Astrocyte (in vitro differentiated cells and primary cell): ENCODE measurements at places on chromosomes 3 and 15. TPM values are rescaled to one million over a fixed set of nuclear protein-coding genes. Genes with fewer than 3 reads are reported as not detected.

Gene MEIS2
- 30.9 and 35.6 TPM in 2 replicates for total RNA-seq

Gene SLTM
- 52.4 and 68.2 TPM in 2 replicates for total RNA-seq

Gene LSAMP
- 16.0 and 16.4 TPM in 2 replicates for total RNA-seq

Gene ADAMTS9
- 7.5 and 8.3 TPM in 2 replicates for total RNA-seq

Gene CD200R1
- 0.39 and 0.67 TPM in 2 replicates for total RNA-seq

DNA sequence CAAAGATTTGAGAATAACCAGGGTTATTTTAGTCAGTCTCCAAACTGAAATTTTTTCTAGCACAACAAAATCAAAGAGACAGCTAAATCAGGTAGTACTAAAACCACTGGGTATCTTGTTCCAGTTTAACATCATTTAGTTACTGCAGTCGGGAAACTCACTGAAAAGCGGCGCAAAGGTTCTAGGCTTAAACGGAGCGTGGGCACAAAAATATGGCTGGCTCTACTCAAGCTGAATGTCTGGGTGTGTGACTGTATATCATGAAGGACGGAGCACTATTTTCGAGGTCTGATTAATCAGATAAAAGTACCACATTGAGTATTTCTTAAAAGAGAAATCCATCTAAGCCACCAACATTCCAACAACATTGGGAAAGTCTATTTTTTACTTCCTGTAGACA, 152.1 kb downstream of the TBL1XR1 start:
- H3K4me1 ChIP-seq = no peaks in the 10 kb centered on the region
- H3K27me3 ChIP-seq = no peaks in the 10 kb centered on the region
- no peak for DNase-seq
- no peak overlapping the region for H3K27ac ChIP-seq
- H3K36me3 ChIP-seq = peaks cover 50% of the 10 kb centered on the region
- H3K4me3 ChIP-seq = no peak overlapping the region

DNA sequence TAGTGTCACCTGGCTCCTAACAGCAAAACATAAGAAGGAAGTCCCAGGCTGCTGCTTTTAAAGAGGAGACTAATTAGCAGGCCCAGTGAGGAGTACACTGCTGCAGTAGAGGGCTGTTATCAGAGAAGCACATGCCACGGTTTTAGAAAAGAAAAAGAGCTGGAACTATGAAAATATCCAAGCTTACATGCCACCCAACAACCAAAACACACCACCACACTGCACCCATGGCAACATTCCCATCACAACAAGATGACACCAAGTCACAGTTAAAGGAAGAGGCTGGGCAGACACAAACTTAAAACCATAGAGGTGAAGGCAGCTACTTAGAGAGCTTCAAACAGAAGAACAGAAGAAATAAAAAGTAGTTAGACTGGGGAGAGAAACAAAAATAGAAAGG, 37.0 kb downstream of the NPTN start:
- peaks cover 11% of the 10 kb centered on the region for H3K4me1 ChIP-seq
- no peak overlapping the region for H3K4me3 ChIP-seq
- no peak overlapping the region for H3K27ac ChIP-seq
- peak; percentile 6 for DNase-seq

DNA sequence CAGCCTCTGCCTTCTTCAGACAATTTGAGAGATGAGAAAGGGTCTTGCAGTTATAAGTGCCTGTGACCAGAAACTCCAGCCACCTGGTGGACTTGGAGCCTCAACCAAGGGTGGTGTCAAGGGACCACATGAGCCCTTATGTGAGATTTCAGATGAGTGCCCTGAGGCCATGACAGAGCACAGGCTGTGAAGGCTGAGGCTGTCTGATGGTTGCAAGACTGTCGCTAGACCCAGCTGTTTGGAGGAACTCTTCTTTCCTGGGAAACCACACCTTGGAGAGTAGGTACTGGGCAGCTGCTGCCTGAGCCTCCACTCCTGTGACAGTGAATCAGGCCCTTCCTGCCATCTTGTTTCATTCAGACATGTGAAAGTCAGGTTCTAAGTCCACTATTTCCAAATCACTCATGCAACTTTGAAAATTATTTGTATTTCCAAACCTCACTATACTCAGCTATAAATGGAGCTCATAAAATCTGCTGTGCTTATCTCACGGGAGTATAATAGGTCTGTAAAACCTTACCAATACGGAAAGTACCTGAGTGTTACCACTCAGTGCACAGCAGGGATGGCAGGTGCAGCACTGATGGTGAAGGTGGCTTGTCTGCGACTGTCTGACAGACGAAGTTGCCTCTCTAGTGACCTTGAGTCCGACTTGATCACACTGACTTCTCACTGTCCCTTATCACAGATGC, 99.4 kb downstream of the RPL39L start:
- H3K4me3 ChIP-seq = no peak overlapping the region
- no peaks in the 10 kb centered on the region for H3K27me3 ChIP-seq
- DNase-seq = no peak
- peaks cover 9% of the 10 kb centered on the region for H3K4me1 ChIP-seq
- no peak overlapping the region for H3K27ac ChIP-seq
- H3K36me3 ChIP-seq = no peaks in the 10 kb centered on the region

- H3K4me1 ChIP-seq = no peaks in the 10 kb centered on the region
- peaks cover 2% of the 10 kb centered on the region for H3K27me3 ChIP-seq
- no peak overlapping the region for H3K4me3 ChIP-seq
- no peak for DNase-seq
- H3K36me3 ChIP-seq = no peaks in the 10 kb centered on the region
- no peak overlapping the region for H3K27ac ChIP-seq
These were observed 21.8 kb upstream of the IL16 start for GRCh38 chr15:81174792-81175327.

DNA sequence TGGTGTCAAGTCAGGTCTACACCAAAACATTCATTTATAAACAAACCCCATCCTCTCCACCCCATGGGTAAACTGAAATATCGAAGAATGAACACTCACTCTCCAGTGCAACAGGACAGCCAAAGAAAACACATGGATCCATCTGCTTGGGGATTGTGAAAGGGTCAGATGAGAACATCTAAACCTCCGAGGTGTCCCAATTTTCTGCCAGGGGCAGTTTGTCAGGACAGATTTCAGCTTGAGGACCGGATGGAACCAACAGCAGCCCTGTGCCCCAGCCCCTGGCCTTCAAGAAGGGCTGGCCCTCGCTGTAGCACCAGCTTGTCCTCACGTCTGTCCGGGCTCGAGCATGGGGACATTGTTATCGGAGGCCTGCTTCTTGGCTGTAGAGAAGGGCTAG, 45.5 kb downstream of the PCSK6 start:
- H3K27me3 ChIP-seq = peaks cover 2% of the 10 kb centered on the region
- no peak for DNase-seq
- H3K27ac ChIP-seq = no peak overlapping the region
- H3K36me3 ChIP-seq = no peaks in the 10 kb centered on the region
- H3K4me1 ChIP-seq = peaks cover 7% of the 10 kb centered on the region

DNA sequence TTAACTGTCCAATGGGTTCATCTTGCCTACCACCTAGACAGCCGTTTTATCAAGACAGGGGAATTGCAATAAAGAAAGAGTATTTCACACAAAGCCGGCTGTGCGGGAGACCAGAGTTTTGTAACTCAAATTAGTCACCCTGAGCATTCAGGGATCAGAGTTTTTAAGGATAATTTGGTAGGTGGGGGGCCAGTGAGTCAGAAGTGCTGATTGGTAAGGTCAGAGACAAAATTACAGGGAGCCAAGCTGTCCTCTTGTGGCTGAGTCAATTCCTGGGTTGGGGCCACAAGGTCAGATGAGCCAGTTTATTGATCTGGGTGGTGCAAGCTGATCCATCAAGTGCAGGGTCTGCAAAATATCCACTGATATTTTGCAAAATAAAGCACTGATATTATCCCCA, 29.9 kb upstream of the GPD1L start:
- DNase-seq = peak; percentile 43
- no peak overlapping the region for H3K4me3 ChIP-seq
- H3K36me3 ChIP-seq = no peaks in the 10 kb centered on the region
- H3K27me3 ChIP-seq = no peaks in the 10 kb centered on the region
